ENCODE measurements at places on chromosomes 6 and 20.
A peak's percentile ranks its signal among the peaks of the same experiment; 100 is the strongest.

DNA sequence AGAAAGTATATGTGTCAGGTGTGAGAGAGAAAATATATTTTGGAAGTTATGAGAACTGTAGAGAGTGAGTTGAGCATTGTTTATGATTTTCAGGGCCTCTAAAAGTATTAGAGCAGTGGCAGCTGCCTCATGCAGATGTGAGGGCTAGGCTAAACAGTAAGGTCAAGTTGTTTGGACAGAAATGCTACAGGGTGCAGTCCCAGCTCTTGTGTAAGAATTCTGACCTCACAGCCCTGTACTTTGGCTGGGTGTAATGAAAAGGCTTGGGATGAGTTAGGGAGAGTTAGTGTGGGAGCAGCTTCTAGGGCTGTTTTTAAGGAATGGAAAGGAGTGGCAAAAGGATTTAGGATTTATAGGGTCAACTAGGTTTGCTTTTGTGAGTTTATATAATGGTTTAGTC, 764.8 kb upstream of the ADGRB3 start:
- no peak for DNase-seq

GRCh38 chr6:129969064-129969463, 49.3 kb upstream of the L3MBTL3 start:
- DNase-seq, result no peak

- DNase-seq, result no peak
These were observed 38.9 kb downstream of the ORC3 start for GRCh38 chr6:87628881-87629280.

DNA sequence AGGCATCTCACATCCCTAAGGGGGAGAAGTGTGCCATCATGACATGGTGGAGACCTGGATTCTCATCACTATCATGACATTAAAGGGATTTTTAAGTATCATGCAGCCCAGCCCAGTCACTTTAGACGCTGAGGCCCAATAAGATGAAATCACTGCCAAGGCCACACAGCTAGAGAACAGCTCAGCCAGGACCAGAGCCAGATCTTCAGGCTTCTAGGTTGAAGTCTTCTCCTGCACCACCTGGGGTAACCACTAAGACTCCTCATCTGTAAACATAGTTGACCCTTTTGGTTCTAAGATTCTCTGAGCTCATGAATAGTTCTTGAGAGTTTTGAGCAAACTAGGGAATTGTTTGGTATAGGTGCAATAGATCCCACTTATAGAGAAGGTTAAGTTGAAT, 125.1 kb downstream of the TCP11 start:
- no peak for DNase-seq

DNA sequence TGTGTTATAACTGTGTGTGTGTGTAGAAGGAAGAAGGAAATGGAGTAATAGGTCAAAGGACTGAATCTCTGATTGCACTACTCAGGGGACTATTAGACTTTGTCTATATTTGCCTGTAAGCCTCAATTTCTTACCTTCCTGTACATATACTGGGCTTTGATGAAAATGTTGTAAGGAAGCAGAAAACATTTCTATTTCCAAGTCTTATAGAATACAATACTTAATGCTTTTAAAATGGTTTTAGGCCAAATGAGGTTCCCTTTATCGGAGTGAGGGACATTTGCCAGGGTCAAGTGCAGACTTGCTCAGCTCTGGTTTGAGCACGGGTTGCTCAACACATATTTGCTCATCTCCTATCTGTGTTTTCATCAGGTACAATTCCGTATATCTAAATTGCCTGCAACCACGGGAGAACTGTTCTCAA, 28.3 kb downstream of the MEP1A start:
- no peak for DNase-seq

- DNase-seq, result no peak
These were observed 32.1 kb downstream of the DAAM2 start for GRCh38 chr6:39824030-39824926.

DNA sequence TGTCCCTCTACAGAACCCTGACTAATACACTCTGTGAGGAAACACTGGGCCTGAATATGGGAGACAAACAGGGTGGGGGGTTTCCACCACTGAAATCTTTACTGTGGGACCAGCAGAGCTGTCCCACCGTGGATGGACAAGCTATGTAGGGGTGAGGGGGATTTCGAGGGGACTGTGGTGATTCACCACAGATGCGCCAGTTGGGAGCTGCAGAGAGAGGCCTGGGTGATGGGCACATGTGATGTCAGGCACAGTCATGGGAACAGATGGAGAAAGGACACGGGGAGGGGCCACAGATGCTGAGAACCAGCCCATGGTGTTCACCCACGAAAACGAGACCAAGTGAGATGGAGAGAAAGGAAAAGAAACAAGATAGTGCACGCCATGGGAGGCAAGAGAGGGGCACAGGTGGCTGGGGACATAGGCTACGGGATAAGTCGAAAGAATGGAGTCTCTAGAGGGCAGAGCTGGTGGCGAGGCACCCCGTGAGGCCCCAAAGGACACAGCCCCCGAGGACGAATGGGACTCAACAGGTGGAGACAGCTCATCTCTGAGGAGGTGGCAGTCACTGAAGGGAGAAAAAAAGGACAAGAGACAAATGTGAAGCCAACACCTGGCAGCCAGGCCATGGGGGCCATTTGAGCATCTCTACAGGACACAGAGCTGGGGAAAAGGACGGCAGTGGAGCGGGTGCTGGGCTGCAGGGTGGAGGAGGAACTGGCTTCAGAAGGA, 10.5 kb upstream of the RAMACL start:
- DNase-seq, result no peak

- no peak for DNase-seq
These were observed 377.1 kb downstream of the CENPW start for GRCh38 chr6:126716826-126717509.

DNA sequence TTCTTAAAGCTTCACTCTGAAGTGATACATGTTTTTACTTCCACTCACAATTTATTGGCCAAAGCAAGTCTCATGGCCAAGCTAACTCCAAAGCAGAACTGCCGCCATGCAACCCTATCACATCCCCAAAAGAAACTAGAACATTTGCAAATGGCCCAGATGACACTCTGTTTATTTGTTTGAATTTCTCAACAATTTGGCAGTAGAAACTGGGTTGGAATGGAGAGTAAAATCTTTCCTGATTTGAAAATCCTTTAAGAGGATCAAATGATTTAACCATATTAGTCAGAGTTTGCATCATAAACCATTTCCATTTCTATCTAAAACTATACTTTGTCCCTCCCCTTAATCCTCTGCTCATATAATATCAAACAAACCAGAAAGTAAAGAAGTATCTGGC, 39.1 kb upstream of the E2F3 start:
- DNase-seq, result no peak

- no peak for DNase-seq
These were observed 41.2 kb upstream of the TMEM200A start for GRCh38 chr6:130324657-130325056.

DNA sequence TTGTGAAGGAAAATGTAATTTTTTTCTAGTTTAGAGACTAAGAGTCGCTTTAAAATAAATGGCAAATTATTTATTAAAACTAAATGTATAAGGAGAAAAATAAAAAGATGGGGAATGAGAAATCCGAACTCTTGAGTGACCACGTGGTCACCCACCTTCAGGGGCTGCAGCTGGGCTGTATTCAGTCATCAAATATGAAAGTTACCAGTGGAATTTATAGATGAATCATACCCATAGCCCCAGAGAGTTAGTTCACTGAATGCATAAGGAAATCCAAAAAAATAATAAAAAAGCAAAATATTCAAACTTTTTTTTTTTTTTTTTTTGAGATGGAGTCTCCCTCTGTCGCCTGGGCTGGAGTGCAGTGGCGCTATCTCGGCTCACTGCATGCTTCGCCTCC, 947.7 kb upstream of the ADGRB3 start:
- no peak for DNase-seq

- DNase-seq, result peak; percentile 51
These were observed 18.5 kb downstream of the SNRPB start for GRCh38 chr20:2451939-2452732.

- no peak for DNase-seq
These were observed 77.9 kb downstream of the TMEM242 start for GRCh38 chr6:157245436-157245835.

DNA sequence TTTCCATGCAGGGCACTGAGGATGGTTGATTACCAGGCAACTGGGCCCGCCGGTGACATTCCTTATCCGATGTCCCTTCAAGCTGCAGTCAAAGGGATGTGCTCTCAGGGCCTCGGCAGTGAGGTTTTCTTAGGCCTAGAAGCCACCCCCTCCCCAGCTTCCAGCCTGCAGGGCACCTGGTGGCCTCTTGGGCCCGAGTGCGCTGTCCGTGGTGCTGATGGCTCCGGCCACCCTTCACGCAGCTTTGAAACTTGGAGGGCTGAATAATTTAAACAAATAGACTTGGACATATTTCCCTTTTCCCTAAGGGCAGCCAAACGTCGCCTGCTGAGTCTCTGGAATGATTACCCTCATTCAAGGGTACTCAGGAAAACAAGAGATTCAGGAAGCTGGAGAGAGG, 8.9 kb upstream of the MLN start:
- peak; percentile 69 for DNase-seq

DNA sequence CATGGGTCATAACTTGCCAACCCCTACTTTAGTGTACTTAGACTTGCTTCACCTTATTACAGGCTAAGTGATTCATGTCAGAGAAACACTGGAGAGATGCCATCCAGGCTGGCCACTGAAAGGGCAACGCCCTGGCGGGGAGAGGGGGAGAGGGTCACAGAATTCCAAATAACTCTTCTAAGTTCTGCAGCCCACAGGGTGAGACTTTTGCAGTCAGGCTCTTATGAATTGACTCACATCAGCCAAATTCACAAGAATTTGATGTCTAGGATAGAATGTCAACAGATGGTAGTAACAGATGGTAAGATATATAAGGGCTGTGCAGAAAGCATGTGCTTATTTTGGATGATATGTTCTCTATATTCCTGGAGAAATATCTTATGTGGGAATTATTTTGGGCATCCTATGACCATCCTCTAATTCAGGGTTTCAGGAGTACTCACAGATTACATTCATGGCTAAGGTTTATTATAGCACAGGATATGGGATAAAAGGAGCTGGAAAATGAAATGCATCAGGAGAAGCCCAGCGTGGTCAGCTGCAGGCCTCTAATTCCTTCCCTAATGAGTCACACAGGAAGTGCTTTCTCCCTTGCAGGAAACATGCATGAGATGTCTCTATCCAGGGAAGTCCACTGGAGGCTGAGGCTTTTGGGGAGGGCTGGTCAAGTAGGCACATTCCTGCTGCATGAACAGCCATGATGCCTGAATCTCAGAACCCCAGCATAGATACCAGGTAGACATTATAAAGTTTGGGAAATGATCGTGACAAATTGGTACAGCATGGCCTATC, 58.7 kb upstream of the RIN2 start:
- DNase-seq, result peak; percentile 55

Measured in H54 (cell line).